ENCODE measurements at places on chromosomes 5 and 9. TPM values are rescaled to one million over a fixed set of nuclear protein-coding genes. Genes with fewer than 3 reads are reported as not detected.
A peak's percentile ranks its signal among the peaks of the same experiment; 100 is the strongest.

FOXD4L6 gene
- total RNA-seq: 0.13 TPM

ACSL6 gene
- 1.6 TPM for total RNA-seq

FOXD4L5 gene
- not detected for total RNA-seq

TAF11L5 gene
- total RNA-seq: not detected

PPP2R2B gene
- 15.2 TPM for total RNA-seq

GHR gene
- total RNA-seq: 0.20 TPM

RETREG1 gene
- total RNA-seq: 3.4 TPM

CXCL14 gene
- total RNA-seq: 1.1 TPM

CYLC2 gene
- total RNA-seq: not detected

DDX4 gene
- total RNA-seq: not detected

ANAPC2 gene
- total RNA-seq: 54.8 TPM

PCDHGB2 gene
- total RNA-seq: 3.8 TPM

- DNase-seq: no peak
Observed at GRCh38 chr5:102764381-102765004, 9.4 kb downstream of the PAM start.

- no peak for DNase-seq
Observed at GRCh38 chr5:174464504-174465165, 259.7 kb upstream of the MSX2 start.

DNA sequence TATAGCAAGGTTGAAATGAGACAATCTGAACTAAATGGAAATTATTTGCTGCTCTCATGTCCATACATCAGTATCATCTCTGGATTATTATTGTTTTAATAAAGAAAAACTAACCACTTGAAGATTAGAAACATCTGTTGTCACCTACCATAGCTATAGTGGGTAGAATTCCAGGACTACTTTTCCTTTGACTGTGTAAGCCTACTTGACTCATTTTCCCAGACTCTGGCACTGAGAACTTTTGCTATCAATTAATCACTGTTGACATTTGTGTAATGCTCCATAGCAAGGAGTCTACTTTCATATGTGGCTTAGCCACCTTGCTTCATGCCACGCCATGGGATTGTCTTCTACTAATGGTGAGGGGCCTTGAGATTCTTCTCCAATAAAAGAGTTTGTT, 59.9 kb upstream of the ARRDC3 start:
- DNase-seq: no peak

- no peak for DNase-seq
Observed at GRCh38 chr9:4594545-4594944, 67.5 kb upstream of the PLPP6 start.

GRCh38 chr9:70389621-70390266, 24.7 kb downstream of the KLF9 start:
- DNase-seq: no peak

DNA sequence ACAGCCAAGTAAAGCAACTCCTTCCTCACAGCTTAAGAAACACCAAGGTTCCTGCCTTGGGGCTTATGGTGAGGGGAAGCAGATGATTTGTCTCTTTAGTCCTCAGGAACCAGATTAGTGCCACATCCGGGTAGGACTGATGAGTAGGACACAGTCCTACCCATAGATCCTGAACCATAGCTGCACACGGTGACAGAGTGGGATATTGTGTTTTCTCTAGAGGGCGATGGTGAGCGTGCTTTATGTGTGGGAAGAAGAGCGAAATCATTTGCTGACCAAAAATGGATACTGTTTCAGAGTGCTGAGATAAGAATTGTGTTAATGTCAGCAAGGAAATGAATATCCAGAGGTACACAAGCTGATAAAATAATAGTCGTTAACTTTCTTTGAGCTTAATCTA, 209.0 kb upstream of the FBXL7 start:
- no peak for DNase-seq

GRCh38 chr9:121597698-121598166, 53.7 kb upstream of the DAB2IP start:
- DNase-seq: no peak

GRCh38 chr5:73587923-73588322, 22.4 kb downstream of the UTP15 start:
- DNase-seq: no peak

DNA sequence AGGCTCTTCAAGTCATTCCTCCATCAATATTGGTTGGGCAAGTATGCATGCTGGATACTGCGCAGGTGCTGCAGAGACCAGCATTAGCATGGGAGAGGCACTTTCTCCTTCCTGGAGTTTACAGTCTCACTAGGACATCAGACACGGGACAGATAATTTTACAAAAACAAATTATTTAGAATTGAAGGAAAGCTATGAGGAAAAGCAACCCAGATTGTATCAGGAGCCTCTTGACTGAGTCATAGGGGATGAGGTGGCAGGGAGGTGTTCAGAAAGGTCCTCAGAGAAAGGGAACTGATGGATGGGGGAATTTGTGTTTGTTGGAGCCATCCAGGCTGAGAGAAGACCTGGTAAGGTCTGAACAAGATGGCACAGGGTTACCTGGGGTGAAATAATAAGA, 24.5 kb upstream of the RAB14 start:
- DNase-seq: no peak

- no peak for DNase-seq
Observed at GRCh38 chr9:32886021-32886420, 102.7 kb downstream of the TMEM215 start.

DNA sequence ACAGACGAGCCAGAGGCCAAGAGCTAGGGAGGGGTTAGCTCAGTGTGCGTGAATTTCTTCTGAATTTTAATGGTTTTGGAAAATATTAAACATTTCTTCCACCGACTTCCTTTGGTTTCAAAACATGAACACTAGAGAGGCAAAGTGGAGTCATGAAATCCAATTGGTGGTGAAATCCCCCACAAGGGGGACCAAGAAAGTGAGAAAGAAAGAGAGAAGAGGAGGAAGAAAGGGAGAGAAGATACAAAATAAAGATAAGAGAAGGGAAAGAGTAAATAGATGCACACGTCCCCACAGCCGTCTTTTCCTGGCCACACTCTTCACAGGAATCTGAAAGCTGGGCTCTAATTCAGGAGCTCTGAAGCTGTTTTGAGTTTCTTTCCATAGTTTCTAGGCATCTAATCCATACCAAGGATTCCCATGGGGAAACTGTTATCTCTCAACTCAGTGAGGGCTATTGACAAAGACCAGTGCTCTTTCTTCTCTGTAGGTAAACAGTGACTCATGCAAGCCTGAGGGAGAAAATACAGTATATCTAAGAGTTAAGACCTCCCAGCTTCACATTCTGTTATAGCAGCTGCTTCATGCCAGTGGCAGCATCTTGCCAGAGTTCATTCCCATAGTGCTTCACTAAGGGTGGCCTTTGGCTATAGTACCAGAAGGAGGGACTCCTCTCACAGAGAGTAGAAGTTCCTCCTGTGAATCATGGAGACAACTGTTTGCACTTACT, 115.8 kb upstream of the LIFR start:
- no peak for DNase-seq

GRCh38 chr9:77951369-77951768, 80.2 kb downstream of the GNAQ start:
- DNase-seq: no peak

DNA sequence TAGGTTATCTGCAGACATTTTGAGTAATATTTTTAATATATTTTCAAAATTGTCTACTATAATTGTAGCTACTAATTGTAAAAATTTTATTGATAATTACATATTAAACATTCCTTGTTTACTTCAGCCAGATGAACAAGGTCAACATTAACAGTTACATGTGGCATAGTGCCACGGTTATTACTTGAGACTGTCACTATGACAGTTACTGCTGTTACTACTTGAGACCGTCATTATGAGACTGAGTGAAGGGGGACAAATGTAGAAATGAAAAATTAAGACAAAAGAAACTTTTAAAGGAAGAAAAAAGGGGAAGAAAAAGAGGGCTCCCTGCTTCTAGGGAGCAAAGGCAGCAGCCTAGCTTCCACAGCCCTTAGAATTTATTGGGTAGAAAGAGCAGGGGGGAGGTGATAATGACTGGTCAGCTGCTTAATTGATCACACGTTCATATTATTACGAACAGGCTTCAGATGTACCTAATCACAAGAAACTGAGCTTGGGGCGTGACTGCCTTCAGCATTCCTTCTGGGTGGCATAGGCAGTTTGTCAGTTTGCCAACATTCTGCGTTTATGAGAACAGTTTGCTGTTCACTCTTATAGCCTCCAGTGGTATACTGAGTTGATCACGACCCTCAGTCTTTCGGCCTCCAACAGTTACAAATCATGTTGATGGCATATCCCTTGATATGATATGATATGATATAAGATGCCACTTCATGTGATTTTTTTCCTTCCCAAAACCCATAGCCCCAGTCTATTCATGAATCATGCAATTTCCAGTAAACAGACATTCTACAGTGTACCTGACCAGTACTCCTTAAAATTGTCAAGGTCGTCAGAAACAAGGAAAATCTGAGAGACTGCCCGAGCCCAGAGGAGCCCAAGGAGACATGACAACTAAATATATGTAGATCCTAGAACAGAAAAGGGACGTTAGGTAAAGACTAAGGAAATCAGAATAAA, 13.1 kb downstream of the MARCHF6 start:
- DNase-seq: no peak

- DNase-seq: no peak
Observed at GRCh38 chr5:178328826-178329730, 96.5 kb upstream of the PHYKPL start.

DNA sequence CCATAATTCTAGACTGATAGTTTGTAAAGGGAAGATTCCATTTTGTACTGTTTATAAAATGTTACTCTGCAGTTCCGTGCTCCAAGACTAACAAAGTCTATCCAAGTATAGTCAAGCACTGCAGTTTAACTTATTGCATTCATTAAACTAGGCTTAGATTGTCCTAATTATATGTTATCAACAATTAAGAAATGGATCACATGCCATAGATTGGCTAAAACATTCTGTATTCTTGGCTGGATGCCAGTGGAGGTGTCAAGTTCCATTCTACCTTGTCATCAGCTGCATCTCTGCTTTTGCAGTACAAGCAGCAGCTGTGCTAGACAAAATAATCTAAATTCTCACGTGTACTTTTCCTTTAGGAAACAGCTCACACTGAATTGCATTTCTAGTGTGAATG, 69.4 kb upstream of the MEF2C start:
- no peak for DNase-seq

DNA sequence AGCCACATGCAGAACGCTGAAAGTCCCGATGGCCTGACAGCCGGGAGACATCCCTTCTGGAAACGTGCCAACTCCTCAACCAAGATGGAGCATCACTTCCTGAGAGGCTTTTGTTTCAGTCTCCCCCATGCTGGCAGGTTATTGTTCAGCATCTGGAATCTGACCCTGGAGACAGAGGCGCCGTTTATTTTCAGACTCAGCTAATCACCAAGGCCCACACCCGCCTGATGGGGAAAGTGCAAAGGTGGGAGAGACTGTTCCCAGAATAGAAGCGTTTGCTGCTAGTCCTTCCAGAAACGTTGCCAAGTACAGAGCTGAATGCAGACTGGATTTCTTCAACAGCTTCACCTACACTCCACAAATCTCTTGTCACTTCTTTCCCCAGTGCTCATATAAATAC, 41.8 kb upstream of the S1PR3 start:
- no peak for DNase-seq

GRCh38 chr5:136811551-136811950, 446.2 kb upstream of the TRPC7 start:
- DNase-seq: no peak

DNA sequence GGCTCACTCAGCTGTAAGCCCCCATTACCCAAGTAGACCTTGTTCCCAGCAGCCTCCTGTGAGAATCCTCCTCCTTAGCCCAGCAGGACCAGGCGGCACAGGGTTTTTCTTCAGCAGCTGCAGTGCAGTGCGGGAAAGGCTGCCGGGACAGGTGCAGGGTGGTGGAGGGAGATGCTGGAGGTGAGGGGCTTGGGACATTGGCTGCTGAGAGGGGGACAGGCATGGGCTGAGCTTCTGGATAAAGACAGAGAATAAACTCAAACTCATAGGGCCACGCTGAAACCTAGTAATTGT, 174.7 kb downstream of the CACNA1B start:
- DNase-seq: no peak

GRCh38 chr5:177336603-177337494, 14.6 kb downstream of the LMAN2 start:
- DNase-seq: peak; percentile 64

DNA sequence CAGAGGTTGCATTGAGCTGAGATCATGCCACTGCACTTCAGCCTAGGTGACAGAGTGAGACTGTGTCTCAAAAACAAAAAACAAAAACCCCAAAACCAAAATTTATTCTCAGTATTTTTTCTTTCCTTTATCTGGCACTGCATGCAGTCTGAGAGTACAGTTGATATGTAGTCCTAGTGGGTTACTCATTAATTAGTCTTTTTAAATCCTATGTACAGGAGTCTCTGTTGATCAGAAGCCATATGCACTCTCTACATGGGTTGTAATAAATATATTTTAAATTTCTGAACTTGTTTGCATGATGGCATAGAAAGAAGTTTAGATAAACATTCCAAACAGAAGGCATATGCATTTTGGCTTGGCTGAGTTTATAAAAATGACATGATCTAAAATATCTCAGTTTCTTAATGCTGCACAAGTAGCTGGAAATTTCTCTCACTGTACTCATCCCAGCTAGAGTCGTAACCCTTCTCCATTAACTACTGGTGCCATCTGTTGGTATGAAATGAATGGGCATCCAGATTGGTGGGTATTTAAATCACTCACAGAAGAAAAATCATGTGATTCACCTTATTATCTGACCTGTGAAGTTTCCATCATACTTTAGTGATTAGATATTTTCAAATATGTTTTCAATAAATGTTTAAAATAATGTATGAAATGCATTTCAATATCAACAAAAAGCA, 284.8 kb downstream of the CTNND2 start:
- DNase-seq: no peak
